ENCODE measurements at places on chromosomes 7 and 10.

DNA sequence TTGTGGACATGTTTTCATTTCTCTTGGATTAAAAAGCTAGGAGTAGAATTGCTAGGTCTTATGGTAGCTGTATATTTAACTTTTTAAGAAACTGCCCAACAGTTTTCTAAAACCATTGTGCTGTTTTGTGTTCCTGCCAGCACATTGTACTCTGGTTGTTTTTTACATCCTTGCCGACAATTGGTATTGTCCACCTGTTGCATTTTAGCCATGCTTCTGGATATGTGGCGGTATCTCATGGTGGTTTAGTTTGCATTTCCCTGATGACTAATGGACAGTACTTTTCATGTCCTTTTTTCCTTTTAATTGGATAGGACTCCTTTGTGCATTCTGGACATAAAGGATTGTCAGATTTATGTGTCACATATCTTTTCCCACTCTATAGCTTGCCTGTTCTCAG, 45.5 kb downstream of the STK17A start:
- DNase-seq, result no peak

DNA sequence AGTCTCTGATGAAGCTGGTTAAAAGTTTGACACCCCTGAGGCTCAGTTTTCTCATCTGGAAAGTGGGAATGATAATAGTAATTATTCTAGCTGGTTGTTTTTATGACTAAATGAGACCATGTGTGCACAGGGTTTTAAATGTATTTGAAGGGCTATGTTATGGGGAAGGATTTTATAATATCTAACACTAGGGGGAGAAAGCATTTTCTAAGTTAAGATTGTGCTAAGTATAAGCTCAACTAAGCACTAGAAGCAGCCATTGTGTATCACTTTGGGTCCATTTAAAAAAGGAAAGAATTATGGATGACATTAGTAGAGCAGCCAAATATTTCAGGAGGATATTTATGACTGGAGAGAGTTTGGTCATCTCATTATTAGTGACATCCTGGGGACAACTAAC, 49.5 kb upstream of the CREB5 start:
- DNase-seq, result no peak

DNA sequence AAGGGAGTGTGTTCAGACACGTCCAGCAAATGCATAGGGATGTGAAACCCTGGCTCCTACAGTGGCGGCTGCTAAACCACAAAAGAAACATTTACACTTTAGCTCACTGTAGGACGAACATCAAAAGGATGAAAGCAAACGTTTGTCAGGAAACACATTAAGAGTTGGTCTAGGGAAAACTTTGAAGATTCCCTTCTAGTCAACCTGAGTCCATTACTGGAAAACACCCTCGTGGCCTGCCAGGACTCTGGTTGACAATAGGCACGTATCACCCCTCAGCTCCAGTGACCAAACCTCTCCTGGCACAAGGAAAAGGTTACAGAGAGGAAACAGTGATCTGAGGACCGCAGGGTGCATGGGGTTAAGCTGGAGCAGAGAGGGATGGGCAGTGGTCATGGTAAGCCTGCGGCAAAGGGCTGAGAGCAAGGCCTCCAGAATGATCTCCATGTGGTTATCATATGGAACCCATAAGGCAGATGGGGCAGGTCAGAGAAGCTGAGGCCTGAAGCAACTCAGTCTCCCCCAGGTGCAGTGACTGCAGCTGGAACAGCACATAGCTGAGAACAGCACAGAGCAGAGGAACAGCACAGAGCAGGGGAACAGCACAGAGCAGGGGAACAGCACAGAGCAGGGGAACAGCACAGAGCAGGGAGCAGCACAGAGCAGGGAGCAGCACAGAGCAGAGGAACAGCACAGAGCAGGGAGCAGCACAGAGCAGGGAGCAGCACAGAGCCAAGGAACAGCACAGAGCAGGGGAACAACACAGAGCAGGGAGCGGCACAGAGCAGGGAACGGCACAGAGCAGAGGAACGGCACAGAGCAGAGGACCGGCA, 49.9 kb downstream of the CHST15 start:
- DNase-seq, result no peak

GRCh38 chr10:5445006-5445405, 32.6 kb downstream of the NET1 start:
- no peak for DNase-seq

DNA sequence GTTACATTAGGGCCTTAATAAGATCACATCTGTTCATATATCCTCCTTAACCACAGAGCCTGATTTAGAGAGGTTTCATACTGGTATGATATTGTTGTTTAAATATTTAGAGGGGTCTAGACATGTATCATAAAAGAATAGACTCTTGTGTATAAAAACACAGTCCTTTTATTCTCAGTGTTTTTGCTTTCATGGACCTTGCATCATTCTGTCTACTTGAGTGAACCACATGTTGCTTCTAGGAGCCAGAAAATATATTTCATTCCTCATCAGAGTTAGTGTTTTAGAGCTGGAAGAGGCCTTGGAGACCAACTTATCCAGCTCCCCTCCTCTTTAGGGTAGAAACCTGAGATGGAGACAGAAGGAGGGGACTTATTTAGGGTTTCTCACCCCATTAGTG, 312.8 kb downstream of the LRMDA start:
- DNase-seq, result no peak

- DNase-seq, result no peak
These were observed 15.0 kb upstream of the MCM10 start for GRCh38 chr10:13146379-13146778.

- no peak for DNase-seq
These were observed 40.4 kb downstream of the ICA1 start for GRCh38 chr7:8221567-8221966.

GRCh38 chr7:155169498-155170065, 99.5 kb downstream of the HTR5A start:
- no peak for DNase-seq

DNA sequence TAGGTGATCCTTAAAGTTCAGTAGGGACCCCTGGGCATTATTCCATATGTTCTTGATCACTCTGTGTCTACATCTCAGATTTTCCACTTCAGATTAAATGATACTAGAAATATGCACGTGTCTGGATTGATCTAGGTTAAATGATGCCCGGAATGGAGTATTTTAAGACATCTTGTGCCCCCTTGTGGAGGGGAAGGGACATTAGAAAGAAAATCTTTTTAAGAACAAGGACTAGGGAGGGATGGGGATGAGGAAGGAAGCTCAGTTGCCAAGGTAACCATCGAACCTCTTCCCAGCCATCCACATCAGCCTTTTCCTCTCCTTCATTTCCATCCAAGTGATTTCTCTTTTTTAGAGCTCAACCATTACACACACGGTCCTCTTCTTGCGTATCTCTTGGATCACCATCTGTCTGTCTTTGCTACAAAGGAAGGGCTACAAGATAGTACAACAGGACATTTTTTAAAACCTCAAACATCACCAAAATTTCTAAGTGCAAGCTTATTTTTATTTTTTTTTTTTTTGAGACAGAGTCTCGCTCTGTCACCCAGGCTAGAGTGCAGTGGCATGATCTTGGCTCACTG, 40.5 kb downstream of the PRSS2 start:
- no peak for DNase-seq

GRCh38 chr10:96013956-96014355, 29.4 kb upstream of the CCNJ start:
- no peak for DNase-seq

DNA sequence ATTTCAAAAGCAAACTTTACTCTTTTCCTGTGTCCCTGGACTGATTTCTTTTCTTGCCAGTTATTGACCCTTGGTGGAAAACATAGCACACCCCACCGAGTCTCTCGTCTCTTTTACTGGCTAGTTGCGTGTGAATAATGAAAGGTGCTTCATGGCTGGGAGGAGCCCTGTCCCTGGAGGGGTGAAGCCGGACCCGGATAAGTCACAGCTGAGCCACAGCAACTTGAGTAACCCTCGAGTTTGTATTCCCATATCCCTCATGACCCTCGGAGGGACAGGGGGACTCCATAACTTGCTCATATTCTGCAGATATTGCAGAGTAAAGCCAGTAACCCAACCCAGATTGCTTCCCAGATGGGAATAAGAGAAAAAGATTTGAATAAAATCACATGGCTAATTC, 147.5 kb upstream of the FRMD4A start:
- DNase-seq, result no peak

- no peak for DNase-seq
These were observed 6.1 kb upstream of the PDGFA start for GRCh38 chr7:525740-526139.

GRCh38 chr7:1956611-1957470, 275.9 kb downstream of the MAD1L1 start:
- no peak for DNase-seq

Data from stimulated activated CD4-positive, alpha-beta T cell treated with anti-CD3 and anti-CD28 coated beads, Interleukin-2, amount 100 ng/mL, for 24 hours (primary cell).